ENCODE measurements at places on chromosomes 7 and 10.

DNA sequence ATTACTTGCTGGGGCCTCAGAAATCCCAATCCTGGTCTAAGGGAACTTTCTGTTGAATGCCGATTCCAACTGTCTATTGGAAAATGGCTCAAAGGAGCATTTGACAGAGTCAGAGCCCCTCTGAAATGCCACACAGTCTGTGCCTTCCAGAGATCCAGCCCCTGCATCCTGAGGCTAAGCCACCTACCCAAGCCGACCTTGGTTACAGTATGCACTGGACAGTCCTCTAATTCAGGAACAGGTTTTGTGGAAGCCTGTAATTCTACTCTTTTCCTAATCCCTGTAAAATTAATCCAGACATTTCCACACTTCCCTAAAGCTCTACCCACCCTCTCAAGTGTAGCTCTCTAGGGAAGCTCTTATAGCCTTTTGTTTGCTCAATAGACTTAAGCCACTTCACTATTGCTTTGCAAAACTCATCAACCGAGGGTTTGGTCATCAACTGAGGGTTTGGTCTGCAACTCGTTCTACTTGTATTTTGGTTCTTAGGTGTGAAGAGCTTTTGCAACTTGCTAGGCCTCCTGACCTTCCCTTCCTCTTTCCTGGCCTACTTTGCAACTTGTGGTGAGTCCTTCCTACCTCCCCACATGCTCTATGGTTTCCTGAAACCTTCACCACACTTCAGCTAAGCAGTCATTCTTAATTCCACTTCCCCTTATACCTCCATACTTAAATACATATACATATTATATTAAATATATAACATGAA is 364.8 kb downstream of the SFMBT2 start:
- no peak for DNase-seq

DNA sequence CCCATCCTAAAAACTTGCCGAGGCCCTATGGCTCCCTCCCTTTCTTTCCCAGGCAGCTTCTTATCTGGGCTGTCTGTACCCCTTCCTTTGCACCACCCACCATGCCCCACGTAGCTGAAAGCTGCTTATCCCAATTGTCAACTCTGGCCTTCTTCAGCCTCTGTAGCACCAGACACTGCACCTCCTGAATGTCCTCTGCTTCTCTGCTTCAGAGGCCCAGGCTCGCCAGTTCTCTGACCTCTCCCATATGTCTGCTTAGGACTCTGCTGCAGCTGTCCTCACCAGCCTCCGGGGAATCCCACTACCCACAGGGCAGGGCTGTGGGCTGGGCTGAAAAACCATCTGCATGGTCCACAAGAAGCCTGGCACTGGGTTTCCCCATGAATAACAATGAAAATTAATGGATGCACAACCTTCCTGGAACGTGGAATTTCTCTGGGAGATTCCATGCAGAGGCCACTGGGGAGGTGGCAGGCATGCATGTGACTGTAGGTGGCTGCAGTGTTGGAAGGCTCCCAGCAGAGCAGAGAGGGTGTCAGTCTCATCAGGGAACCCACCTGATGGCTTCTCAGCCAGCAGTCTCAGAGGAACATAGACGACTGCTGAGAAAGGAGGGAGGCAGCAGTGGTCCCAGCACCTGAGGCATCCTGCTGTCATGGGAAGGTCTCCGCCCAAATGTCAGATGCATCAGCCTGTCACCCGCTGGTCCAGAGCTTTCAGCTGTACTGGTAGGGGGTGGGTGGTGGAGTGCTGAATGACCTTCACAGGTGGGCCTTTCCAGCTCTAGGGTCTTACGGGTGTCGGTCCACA is 16.8 kb upstream of the SH2D4B start:
- DNase-seq = no peak

GRCh38 chr7:111806232-111806631 is 243.9 kb upstream of the IMMP2L start:
- no peak for DNase-seq

- DNase-seq = no peak
These were observed 20.7 kb downstream of the ABI1 start for GRCh38 chr10:26839966-26840627.

DNA sequence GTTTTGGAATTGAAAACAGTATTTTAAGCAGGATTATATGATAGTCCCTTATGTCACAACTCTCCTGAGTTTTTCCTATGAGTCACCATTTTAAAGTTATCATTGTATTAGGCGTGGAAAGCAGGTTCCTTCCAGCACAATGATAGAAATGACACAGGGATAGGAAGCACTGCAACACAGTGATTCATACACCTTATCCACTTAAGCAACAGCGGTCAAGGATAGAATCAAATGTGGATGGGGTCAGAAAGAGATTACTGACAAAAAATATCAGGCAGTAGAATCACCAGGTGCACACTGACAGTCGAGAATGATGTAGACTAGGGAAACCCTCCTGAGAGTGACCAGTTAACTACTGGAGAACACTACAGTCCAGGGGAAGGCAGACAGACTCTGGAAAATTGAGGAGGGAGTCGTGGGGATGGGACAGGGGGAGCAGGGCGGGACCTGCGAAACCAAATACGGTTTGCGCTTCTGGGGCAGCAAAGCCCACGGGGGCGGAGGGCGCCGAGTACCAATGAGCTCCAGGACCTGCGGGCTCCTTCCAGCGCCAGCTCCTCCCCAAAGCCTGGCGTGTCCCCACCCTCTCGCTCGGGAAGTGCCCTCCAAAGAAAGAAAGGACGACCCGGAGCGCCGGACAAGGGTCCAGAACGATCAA is 479 bp downstream of the PNPLA8 start:
- DNase-seq = peak; percentile 94

Data from NCI-H82 (cell line).